ENCODE measurements at places on chromosomes 5 and 9. TPM values are rescaled to one million over a fixed set of nuclear protein-coding genes. Genes with fewer than 3 reads are reported as not detected.

Gene PCDHGA7
- total RNA-seq, result 6.1 TPM

Gene NOXA1
- total RNA-seq, result 7.1 TPM

Gene OR1J2
- not detected for total RNA-seq

Gene RFESD
- 6.2 TPM for total RNA-seq

Gene SLC23A1
- total RNA-seq, result 0.40 TPM

Gene ANKRD31
- total RNA-seq, result 0.50 TPM

Gene C5orf52
- not detected for total RNA-seq
